ENCODE measurements at places on chromosomes 11 and 22.

DNA sequence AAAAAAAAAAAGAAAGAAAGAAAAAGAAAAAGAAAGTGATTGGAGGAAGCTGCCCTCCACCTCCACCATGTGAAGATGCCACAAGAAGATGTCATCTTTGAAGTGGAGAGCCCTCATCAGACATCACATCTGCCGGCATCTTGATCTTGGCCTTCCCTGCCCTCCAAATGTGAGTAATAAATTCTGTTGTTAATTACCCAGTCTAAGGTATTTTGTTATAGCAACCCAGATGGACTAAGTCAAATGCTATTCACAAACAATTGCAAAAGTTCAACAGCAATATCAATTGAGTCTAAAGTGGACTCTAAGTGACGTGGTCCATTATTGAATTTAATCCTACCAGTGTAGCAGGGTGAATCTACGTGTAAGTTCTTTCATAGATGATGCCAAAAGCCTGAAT, 55.9 kb upstream of the NUP160 start:
- DNase-seq: no peak

DNA sequence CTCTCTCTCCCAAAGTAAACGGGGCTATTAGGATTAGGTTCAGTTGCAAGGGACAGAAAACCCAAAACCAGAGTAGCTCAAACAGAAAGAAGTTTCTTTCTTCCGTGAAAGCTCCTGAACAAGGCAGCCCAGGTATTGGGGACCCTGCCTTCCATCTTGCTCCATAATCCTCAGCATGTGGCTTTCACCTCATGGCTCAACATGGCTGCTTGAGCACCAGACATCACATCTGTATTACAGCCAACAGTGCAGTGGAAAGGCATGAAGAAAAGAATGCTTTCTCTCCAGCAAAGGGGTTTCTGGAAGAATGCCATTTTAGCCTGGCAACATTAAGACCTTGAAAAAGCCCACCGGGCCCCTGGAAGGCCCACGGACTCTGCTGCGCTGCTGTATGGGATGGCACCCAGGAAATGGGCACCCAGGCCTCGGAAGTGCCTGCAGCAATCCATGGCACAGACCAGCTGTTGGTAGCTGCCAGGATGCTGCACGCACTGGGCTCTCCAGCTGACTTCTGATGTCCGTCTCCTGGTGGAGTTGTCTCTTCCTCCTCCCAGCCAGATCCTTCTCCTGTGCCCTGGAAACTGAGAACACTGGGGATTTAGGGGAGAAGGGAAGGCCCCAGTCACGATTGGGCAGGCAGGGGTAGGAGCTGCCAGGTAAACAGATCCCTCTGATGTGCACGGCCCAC, 22.6 kb downstream of the PDGFB start:
- no peak for DNase-seq

GRCh38 chr11:65726660-65727059, 6.1 kb upstream of the RNASEH2C start:
- DNase-seq: no peak

DNA sequence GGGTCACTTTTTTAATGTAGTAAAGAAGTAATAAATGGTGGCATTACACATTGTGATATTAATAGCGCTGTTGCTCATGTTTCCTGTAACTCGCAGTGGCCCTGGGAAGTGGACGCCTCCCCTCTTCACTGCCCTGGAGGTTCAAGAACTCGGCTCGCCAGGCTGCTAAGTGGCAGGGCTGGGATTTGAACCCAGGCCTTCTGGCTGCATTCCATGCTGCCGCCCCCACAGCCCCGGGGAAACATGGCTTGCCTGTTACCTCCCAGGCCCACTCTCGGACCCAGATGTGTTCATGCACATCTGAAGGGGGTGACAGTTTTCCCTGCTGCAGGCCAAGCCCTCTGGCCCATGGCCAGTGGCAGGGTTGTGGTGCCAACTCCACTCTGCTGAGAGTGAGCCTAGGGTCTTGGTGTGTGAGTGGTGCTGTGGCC, 25.0 kb upstream of the MGAT3 start:
- no peak for DNase-seq

DNA sequence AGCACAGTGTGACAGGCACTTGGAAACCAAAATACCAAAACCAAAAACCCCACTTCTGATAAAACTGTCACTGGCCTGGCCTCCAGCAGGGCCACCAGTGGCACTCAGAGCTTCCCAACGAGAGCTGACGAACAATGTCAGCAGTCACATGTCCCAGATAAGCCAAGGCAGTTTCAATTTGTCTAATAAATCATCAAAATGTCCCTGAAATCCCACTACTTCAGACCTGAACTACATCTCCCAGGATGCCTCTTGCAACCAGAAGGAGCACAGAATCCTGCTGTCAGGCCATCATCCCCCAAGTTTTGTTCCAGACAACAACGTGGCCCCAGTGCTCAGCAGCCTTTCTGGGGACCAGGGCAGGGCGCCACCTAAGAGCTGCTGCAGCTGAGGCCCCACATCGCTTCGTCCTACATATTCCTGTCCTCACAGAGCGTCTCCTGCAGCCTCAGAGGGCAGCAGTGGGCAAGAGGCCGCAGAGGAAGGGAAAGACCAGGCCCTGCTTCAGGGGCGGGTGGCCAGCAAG, 25.1 kb downstream of the LRFN4 start:
- no peak for DNase-seq

- peak; percentile 43 for DNase-seq
Measured at GRCh38 chr11:369336-370018, at the start of gene B4GALNT4. TSS of gene B4GALNT4 (plus strand) at chr11:369499. CDS start at chr11:369804, 305 bp downstream.

DNA sequence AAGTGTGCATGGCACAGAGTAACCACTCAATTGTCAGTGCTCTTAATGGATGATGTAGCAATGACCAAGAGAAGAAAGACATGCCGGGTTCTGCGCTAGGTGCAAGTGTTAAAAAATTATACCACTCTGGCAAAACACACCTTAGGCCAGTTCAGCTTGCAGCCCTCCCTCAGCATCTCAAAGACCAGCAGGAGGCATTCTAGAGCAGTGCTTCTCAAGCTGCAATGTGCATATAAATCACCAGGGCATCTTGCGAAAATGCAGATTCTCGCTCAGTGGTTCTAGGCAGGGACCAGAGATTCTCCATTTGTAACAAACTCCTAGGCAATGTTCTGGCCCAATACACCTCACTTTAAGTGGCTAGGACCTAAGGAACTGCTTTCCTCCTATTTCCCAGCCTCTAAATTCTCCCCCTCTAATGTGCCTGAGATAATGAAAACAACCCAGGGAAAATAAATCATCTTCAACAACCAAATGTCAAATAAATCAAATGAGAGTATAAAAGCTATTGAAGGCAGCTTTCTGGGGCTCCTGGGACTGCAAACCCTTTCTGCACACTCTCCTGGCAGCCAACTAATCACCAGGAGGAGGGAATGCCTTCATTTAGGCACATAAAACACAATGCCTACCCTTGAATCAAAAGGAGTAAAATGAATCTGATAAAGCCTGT, 337.2 kb upstream of the API5 start:
- DNase-seq: no peak

- DNase-seq: peak; percentile 24
Measured at GRCh38 chr11:107591378-107592230, 657 bp downstream of the ELMOD1 start.

GRCh38 chr11:44823006-44823405, 96.2 kb downstream of the TSPAN18 start:
- DNase-seq: no peak

GRCh38 chr11:12565406-12565805, 108.8 kb upstream of the TEAD1 start:
- no peak for DNase-seq

DNA sequence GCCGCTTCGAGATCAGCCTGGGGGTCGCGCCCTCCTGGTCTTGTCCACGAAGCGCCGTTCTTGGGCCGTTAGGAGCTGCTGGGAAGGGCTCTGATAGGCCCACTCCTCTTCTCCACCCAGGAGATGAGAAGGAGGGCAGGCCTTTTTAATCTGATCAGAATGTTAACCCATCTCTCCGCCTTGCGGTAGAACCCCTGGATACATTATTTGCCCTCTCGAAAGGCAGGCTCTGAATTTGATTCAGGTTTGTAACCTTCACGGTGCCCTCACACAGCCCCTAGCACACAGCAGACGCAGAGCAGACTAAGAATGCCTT, at the start of gene CCDC83:
TSS of gene CCDC83 (plus strand) at position 43 of the 316 bp plus-strand sequence. CDS start 9,741 bp downstream, outside the sequence.
- no peak for DNase-seq

- DNase-seq: no peak
Measured at GRCh38 chr11:110490886-110491285, 61.1 kb downstream of the FDX1 start.

DNA sequence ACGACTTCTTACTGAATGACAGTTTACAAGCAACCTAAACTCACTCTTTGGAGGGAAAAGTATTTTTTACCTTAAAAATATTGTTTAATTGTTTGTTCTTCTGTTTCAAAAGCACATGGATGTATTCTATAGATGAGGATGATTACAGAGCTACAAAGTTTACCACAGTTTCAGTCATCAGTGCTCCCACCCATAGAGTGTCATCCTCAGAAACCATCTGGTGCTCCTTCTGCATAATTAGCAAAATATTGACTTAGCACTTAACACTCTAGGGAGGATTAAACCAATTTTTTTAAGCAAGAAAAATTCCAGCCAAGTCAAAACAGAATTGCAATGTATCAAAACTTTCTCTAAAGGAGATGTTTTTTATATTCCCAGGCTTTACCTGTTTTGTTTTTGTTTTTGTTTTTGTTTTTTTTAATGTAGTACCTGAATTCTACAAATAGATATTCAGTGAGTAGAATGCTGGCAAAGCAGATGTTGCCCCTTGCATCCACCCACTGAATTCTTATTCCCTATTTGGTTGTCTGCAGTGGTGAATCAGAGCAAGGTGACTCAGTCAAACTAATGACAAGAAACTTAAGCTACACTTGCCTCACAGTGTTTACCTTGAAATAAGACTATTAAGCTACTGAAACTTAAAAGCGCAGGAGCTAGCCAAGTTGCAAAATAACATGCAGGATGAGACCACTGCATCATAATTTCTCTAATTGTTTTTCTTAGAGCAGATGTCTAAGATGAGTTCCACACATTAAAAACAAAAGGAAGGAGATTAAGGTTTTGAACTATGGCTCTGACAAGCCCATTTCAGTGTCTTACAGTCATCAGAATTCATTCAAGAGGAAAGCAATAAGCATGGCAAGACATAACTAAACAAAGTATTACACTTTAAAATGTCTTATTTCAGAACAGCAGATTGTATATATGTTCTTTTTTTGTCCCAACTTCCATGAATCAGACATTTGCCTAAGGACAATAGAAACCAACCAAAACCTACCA, 155.1 kb upstream of the SOX6 start:
- no peak for DNase-seq

- DNase-seq: no peak
Measured at GRCh38 chr11:1300569-1301187, 8.8 kb downstream of the TOLLIP start.

DNA sequence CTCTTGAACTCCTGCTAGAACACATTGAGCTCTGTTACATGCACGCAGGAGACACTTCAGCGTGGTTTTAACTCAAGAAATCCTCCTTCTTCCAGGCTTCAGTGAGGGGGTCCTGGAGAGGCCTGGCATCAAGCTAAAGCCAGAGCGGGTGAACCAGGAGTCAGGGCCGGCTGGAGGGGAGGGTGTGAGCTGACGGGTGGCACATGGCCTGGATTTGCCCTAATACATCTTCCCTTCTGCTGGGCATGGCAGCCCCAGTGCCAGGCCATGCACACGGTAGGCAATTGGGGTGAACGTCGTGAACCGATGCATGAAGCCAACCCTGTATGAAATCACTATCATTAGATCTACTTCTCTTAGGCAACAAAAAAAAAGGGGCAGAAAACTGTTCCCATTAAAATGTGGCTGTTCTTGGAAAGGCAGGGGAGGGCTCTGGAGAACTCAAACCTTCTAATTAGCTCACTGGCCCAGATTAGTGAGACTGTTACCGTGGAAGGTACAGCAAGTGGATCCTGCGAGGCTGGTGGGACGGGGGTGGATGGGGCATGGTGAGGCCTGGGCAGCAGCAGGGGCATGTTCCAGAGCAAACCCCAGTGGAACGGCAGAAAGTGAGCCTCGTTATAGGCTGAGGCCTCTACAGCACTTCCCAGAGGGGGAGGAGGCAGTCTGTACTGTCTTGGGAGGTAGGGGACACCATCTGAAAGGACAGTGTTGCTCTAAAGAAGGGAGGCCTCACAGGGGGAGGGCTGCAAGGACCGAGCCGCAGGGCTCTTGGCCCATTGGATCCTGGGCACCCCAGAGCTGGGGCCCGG, 10.6 kb downstream of the IFT27 start:
- DNase-seq: no peak

DNA sequence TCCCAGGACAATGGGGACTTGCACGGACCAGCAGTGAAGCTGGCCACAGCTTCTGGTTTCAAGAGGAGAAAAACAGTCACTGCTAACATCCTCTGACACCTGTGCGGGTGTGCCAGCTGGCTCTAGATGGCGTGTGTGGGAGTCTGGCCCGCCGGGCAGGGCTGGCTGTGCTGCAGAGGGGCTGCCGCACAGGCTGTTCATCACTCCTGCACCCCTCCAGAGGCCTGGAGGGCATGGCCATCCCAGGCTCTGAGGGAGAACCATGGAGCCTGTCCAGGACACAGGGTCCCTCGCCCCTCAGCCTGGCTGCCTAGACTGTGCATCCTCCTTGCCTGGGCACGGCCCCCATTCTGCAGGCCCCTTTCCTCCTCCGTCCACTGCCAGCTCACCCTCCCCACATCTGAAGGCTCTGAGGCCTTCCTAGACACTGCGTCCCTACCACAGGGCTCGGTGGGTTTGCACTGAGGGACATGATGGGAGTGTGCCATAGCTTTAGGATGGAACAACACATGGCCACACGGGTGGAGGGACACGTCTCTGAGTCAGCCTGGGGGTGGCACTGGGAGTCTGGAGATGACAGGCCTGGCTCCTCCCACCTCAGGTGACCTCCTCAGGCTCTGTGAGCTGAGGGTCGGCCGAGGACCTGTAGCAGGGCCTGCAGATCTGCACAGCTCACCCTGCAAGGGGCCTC, 42.1 kb upstream of the GNB1L start:
- DNase-seq: no peak

DNA sequence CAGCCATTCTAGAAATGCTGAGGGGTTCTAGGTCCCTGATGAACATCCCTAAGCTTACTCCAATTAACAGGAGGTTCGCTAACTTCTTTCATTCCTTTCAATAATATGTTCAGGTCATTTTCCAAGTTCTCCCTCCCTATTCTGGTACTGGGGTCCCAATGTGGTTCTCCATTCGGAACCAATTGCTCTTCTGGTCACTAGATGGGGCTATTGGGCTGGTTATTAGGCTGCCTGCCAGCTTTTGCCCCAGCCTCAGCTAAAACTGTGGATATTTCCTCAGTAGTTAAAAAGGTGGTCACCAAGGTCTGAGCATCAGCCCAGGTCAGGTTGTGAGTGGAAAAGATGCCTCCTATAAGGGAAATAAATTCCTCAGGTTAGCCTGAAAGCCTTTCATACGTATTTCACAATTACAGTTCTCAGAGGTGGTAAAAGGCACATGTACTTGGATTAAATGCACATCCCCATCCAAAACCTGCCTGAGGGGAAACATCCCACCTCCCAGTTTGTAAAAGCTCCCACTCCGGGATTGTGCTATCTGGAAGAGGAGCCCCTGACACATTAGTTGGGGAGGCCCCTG, 161.1 kb upstream of the CCDC179 start:
- no peak for DNase-seq

DNA sequence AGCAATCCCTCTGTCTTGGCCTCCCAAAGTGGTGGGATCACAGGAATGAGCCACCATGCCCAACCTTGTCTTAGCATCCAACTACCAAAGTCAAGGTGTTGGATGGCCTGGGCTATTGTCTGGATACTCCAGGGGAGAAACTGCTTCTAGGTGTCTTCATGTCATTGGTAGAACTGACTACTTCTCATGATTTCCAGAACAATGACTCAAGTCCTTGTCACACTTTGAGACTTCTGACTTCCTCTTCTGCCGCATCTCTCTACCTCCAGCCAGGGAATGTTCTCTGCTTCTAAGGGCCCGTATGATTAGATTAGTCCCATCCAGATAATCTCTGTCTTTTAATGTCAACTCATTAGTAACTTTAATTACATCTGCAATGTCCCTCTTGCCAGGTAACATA, 30.6 kb downstream of the APOL6 start:
- DNase-seq: no peak

Measured in amygdala (tissue), 56 donors.